ENCODE measurements at places on chromosomes 4 and X.

DNA sequence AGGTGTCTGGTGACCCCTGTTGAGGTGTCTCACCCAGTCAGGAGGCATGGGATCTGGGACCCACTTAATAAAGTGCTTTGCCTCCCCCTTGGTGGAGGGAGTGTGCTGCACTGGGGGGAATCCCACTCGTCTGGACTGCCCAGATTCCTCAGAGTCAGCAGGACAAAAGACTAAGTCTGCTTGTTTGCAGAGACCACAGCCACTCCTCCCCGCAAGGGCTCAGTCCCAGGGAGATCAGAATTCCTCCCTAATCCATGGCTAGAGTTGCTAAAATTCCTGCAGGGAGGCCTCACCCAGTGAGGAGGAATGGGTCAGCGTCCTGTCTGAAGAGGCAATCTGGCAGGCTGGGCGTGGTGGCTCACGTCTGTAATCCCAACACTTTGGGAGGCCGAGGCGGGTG, 442.2 kb downstream of the PABPC4L start:
- DNase-seq, result no peak

- DNase-seq, result no peak
These were observed 4.7 kb downstream of the BLTP1 start for GRCh38 chr4:122156819-122157218.

DNA sequence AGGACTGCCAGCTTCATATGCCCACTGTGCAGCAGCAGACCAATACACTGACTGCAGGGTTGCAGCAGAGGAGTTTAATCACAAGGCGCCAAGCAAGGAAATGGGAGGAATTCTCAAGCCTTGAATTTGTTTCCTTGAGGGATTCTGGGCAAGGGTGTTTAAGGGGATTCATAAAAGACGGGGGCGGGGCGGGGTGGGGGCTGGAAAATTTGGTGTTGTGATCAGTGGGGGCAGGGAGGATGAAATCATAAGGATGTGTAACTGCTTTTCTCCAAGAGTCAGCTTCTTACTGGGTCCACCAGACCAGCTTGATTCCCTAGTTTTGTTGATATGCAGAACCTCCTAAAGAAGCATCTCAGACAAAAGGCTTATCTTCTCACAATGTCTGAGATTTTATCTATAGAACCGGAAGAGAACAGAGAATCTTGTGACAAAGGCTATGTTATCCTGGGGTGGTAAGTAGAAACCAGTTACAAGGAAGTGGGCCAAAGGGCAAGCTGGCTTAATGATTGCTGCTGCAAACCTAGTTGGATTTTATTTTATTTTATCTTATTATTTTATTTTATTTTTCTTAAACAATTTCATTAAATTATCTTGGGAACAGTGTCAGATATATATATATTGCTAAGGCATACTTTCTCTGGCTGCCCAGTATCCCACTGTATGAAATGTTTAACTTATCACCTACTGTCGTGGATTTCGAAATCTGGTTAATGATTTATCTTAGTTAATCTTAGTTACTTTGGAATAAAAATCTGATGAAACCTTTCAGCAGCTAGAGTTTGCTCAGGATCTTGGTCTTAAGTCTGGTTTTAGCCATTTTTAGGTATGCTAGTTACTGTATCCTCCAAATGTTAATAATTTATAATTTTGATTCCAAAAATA, 276.4 kb downstream of the RPA4 start:
- DNase-seq, result no peak

DNA sequence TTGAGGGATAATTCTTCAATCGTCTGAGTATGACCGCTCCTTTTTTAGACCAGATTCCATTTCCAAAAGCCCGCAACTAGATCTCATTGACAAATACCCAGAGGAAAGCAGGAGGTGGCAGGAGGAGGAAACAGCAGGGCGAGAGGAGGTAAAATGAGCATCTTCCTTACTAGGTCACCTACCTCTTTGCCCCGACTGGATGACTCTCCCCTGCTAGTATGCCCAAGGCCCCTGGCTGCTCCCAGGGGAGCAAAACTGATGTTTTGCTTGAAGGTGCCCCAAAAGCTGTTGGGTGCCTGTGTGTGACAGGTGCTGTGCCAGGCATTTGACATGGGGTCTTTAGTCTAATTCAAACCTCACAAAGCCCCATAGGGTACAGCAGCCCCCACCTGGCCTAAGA, 48.9 kb downstream of the C4orf50 start:
- DNase-seq, result no peak

DNA sequence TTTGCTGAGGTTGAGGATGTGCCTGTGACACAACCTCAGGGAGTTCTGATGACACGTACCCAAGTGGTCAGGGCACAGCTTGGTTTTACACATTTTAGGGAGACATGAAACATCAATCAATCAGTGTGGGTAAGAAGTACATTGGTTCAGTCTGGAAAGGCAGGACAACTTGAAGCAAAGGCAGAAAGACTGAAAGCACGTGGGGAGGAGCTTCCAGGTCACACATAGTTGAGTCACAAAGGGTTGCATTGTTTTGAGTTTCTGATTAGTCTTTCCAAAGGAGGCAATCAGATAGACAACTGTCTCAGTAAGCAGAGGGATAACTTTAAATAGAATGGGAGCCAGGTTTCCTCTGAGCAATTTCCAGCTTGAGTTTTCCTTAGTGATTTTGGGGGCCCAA, 1910.0 kb upstream of the AGA start:
- no peak for DNase-seq

GRCh38 chr4:73669410-73670183, 49.4 kb upstream of the RASSF6 start:
- DNase-seq, result no peak

DNA sequence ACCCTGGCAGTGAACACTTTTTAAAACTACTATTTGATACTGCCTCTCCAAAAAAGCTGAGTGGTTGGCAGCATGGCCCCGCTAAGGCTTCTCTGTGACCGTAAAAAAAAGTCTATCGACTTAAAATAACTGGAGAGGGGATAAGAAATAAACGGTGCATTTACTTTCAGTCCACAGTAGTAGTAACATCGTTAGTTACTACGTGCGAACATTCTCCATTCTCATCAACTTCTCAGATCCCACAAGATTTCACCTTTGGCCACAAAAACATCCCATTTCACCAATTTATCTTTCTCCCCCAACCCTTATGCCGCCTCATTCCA, 524 bp upstream of the EXOSC9 start:
- DNase-seq, result no peak

DNA sequence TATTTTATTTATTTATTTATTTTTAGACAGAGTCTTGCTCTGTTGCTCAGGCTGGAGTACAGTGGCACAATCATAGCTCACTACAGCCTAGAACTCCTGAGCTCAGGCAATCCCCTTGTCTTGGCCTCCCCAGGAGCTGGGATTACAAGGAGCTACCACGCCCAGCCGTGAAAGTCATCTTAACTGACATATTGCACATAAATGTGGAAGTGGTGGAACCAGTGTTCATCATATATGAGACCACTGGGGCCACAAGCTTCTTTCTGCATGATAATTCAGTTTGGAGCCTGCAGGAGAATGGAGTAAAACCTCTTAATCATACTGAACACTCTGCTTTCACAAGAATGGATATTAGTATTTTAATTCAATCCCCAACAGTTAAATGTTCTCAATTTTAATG, 12.5 kb upstream of the CTSO start:
- DNase-seq, result no peak
